Memory B cell (primary cell): ENCODE measurements at places on chromosomes 2 and 18.

- DNase-seq = no peak
Observed at GRCh38 chr2:234620018-234620417, 123.1 kb upstream of the ARL4C start.

DNA sequence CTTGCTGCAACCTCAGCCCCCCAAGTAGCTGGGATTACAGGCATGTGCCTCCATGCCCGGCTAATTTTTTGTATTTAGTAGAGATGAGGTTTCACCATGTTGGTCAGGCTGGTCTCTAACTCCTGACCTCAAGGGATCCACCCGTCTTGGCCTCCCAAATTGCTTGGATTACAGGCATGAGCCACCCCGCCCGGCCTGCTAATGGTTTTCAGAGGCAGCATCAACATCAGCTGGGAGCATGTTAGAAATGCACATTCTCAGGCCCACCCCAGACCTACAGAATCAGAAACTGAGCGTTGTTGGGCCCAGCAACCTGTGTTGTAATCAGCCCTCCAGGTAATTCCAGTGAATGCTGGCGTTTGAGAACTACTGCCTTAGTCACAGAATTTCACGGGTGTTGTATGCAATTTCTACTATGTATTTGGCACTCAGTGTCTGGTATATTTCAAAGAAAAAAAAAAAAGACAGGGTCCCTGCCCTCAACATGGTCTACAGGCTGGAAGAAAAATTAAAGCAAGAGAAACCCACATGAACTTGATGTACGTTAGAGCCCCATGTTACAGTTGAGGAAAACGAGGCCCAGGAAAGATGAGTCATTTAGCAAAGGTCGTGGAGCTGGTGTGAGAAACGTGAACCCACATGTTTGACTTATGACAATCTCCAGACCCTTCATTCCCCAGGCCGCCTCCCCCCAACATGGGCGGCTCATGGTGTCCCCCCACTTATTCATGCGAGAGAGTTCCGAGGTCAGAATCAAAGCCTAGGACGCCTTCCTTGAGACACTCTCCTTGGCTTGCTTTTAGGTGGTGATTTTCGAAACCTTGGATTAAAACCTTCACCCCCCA, 35.3 kb downstream of the SH3BP4 start:
- DNase-seq = no peak

DNA sequence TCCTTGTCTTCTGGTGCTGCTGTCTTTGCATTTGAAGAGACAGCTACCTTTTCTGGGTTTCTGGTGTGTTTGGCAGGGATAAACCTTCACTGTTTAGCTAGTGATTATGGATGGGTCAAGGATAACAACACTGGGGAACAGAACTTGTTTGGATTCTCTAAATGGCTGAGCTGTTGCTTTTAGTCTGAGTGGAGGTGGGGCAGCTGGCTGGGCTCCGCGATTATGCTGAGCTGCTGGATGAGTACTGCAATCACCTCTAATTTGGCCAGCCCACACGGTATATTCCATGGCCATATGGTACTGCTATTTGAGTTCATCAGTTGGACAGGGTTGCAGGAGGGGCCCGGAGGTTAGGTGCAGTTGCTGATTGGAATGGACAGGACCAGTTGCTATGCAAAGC, 361.6 kb upstream of the TFPI start:
- no peak for DNase-seq

- DNase-seq = no peak
Observed at GRCh38 chr2:161245671-161246070, 62.6 kb upstream of the PSMD14 start.

GRCh38 chr2:192194265-192194865, 368 bp downstream of the TMEFF2 start:
- no peak for DNase-seq

- DNase-seq = no peak
Observed at GRCh38 chr2:32801741-32802140, 145.0 kb upstream of the LTBP1 start.

- no peak for DNase-seq
Observed at GRCh38 chr2:208485390-208485789, 78.8 kb downstream of the PTH2R start.

- DNase-seq = no peak
Observed at GRCh38 chr2:240191001-240191400, 50.5 kb upstream of the OTOS start.

DNA sequence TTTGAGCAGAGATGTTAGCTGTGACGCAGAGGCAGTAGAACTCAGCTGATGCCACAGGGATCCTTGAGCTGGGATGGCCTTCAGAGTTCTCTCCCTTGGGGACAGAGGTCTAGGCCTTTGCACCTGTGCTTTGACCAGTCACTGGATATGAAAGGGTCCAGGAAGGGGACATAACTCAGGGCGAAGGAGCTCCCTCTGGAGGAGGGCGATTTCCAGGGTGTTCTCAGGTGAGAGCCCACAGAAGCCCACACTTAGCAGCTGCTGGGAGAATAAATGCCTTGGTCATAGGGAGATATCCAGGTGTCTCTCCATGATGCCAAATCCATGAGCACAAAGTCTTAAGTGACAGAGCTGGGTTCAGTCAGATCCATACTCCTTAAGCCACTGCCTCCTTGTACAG, 369.2 kb downstream of the NYAP2 start:
- no peak for DNase-seq

GRCh38 chr18:65924904-65925303, 174.1 kb downstream of the CDH7 start:
- DNase-seq = no peak

- DNase-seq = no peak
Observed at GRCh38 chr2:187422282-187422681, 25.8 kb downstream of the CALCRL start.

DNA sequence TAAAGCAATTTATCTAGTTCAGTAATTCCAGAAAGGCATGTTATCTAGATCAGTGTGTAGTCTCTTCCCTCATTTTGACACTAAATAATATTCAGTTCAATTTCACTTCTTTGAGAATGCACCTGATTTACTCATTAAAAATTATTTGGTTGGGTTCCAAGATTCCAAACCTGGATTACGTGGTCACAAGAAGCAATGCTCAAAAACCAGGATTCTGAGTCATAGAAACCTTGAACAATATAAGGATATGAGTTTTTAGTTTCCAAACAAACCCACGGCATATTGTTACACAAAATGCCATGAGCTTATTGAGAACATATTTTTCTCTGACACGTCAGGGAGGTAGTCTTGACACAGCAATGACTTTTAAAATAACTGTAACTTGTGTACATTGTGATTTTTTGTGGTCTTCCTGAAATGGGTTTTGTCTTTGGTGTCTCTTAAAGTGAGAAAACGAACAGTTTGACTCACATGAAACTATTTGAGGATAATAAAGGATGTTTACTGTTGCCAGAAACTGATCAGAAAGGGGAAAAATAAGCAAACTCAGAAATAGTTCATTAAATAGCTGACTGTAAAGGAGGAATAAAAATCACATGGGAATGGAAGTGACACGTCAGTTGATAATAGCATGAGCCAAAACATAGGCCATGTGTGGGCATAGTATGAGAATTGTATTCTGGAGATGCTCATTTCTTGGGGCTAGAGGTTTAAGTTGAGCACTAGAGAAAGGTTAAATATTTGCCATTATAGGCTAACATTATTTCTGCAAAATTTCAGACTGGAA, 617.7 kb upstream of the CDH2 start:
- no peak for DNase-seq

DNA sequence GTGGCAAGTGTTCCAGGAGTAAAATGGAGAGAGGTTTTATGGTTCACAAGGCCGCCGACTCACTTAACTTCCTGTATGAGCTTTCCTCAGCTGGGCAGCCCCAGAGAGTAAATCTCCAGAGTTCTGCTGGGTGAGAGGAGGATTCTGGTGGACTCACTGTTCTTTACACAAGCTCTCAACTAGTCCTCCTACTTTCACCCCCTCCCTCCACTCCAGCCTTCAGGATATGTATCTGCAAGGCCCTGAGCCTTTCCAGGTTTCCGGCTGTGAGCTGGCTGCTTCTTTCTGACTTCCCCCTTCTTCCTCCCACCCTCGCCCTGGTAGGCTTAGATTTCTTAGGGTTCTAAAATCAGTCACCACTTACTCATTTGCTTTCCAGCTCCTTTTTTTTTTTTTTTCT, 34.0 kb downstream of the EML6 start:
- peak; percentile 23 for DNase-seq

GRCh38 chr2:202052235-202052634, 18.6 kb downstream of the FZD7 start:
- DNase-seq = no peak

DNA sequence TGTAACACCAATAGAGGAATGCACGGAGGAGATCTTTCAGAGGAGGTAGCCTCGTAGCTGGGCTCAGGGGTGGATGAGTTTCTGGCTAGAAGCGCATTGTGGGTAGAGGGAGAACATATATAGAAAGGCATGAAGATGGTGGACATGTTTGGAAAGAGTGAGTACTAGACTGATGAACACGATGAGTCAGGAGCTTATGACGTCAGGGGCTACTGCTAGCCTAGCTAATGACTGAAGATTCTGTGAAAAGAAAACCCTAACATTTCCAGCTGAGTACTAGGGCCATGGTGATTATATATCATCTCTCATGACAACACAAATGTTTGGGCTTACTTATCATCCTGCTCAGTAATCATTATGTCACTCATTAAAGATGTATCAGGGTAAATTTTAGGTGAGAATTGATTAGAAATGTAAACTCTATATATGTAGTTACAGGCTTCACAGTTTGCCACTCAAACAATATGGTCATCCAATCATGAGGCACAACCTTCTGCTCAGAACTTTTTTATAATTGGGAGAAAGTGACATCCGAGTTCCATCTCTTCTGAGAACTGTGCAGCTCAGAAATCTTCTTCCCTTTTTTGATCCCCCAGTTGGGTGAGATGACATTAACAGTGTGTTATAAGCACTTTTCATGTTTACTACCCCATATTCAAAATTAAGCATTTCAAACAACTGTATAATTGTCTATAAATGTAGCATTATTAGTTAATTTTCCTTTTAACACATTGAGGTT, 22.2 kb upstream of the IL1RN start:
- DNase-seq = no peak

GRCh38 chr18:49597157-49597931, 35.5 kb downstream of the LIPG start:
- no peak for DNase-seq

- no peak for DNase-seq
Observed at GRCh38 chr2:141714496-141714895, 416.3 kb downstream of the LRP1B start.

GRCh38 chr2:119136093-119136492, 22.5 kb downstream of the C1QL2 start:
- no peak for DNase-seq

DNA sequence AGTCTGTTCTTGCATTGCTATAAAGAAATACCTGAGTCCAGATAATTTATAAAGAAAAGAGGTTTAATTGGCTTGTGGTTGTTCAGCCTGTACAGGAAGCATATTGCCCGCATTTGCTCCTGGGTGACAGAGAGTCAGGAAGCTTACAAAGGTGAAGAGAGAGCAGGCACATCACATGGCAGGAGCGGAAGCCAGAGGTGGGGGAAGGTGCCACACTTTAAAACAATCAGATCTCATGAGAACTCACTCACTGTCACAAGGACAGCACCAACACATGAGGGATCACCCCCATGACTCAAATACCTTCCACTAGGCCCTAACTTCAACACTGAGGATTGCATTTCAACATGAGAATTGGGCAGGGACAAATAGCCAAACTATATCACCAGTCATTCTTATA, 124.8 kb upstream of the COL5A2 start:
- DNase-seq = no peak

DNA sequence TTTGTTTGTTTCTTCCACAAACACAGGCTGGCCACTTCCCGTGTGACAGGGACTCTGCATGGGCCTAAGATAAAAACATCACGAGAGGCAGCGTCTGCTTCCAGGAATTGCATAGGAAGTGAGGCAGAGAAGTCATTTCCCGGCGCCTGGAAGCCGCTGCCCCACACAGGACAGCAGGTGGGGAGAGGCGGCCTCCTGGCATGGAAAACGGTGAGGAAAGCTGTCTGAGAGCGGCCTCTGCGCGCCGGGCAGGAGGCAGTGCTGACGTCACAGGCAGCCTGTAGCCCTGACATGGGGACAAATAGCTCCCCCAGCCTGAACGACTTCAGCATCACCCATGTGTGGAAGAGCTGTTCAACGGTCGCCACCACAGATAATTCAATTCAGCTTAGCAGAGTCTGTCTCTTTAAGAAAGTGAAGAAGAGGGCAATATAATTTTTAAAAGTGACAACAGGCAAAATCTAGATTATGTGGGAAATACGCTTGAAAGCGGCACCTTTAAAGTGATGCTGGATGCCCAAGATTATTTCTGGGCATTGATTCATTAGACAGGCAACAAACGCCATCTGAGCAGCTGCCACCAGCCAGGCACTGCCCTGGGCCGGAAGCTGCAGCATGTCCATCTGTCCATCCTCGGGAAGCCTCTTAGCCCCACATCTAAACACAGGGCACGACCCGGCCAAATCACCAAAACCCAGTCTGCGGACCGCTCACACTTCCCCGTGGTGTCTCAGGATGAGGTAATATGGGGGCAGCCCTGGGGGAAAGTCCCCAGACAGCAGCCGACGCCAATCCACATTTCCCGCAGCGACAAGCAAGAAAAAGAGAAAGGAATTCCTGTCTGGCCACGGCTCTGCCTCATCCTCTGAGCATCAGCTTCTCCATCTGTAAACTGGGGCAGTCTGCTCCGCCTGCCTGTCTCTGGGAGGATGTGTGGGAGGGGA, 138.9 kb downstream of the PXDN start:
- no peak for DNase-seq

- no peak for DNase-seq
Observed at GRCh38 chr18:37294951-37295350, 270.6 kb downstream of the CELF4 start.

DNA sequence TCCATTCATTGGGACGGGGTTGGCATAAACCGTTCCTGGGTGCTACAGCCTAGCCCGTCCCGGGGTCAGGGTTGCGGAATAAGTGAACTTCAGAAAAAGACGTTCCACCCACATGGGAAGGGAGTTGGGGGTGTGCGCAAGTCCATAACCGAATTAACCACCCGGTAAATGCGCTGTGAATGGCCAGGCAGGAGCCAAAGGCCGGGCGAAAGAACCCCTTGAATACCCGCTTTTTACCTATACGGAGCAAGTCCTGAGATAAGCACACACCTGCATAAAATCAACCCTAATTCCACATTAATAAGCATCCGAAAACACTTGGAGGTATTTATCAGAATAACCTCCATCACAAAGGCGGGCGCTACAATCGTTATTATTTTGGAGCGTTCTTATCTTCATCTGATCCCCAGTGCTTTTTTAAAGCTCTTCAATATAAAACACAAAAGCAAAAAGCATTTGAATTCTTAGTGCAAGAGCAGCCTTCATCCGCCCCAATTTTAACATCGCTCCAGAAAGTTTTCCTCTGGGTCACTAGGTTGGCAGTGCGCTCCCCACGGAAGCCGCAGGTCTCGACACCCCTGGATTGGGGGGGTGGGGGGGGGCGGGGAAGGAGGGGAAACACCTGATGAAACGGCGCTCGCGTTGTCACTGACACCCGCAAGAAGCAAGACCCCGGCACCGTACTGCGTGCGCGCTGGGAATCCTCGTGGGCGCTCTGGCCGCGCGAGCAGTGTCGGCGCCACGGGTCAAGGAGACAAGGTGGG, 1.2 kb downstream of the SATB2 start:
- DNase-seq = no peak
